ENCODE measurements at places on chromosomes 13 and 19.

DNA sequence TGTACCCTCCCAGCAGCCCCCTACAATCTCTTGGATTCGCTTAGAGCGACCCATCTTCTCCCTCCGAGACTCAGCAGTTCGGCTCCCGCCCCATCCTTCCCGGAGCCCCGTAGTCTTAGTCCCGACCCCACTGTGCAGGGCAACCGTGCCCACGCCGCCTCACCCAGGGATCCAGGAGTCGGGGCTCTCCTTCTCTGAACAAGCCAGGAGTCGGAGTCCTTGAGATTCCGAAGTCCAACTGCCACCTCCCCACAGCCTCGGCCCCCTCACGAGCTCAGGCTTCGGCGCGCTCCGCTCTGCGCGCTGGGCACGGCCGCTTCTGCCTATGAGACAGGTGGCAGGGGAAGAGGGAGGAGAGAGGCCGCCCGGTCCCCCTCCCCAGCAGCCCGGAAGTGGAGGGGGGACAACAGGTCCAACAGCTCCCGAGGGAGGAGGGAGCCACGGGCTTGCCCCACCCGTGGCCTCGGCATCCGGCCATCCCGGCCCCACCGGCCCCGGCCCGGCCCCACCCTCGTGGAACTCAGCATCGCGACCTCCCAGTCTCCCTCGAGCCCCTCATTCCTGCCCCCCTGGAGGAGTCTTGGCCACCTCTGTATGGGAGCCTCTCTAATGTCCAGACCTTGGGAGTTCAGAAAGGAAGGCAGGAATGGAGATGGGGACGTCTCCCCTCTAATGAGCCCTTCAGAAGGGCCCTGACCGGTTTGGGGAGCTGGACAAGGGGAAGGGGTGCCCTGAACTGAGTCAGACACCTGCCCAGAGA lies at the start of gene PHLDB3:
PHLDB3 (minus strand) TSS at position 321 of the 760 bp plus-strand sequence. CDS start 628 bp downstream, outside the sequence.
- peak; percentile 71 for DNase-seq

GRCh38 chr19:37969695-37970094 lies 62.7 kb downstream of the SIPA1L3 start:
- DNase-seq = no peak

DNA sequence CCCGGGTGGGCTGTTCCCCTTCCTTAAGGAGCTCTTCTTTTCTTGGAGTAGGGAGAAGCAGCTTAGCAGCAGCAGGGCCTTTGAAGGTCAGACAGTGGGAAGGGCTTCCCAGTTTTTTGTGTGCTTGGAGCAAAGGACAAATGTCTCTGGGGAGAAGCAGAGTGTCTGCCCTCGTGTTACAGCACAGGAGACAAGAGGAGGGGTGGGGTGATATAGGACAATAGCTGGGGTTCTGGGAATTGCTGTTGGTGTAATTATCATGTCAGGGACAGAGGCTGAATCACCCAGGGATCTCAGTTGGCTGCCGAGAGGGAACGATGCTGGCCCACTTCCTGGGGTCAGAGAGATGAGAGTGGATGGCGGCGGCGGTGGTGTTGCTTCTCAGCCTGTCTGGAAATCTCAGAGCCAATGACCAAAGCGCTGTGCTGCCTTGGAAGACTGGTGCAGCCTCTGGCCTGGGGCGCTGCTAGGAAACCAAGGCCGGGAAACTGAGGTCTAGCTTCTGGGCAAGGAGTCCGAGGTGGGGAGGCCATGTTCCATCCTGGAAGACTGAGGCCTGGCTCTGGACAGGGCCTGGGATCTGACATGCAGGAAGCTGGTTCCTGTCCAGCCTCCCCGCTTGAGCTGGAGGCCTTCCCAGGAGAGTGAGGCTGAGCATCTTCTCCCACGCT lies 1.2 kb downstream of the INAFM1 start:
- DNase-seq = peak; percentile 69

GRCh38 chr13:93169980-93170379 lies 56.6 kb upstream of the GPC6 start:
- no peak for DNase-seq

DNA sequence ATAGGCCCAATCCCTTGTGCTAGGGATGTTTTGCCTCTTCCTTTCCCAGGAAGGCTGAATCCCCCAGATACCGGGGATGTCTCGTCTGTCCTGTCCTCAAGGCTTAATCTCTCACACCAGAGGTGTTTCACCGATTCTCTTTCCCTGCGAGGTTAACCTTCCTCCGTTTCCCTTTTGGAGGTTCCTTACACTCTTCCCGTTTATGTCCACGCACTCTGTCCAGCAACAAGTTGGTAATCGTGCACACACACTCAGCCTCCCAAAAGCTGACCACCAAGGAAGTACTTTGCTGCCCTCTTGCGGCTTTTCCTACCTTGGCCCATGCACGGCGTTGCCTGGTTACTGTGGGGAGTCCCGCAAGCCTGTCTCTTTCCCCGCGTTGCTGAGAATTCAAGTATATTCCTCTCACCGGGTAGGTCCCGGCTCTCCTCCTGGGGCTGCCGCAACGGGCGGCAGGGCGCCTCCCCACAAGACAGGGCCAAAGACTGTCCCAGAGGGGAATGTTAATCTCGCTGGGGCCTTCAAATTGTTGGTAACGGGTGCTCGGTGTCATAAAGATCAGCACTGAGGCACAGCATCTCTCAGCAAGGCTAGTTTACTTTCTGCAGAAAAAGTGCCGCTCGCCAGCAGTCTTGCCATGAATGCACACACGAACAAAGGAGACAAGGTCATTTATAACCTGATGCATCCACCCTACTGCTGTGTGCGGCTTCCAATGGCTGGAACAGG lies 36.7 kb upstream of the CD177 start:
- DNase-seq = no peak

GRCh38 chr13:20340136-20340758 lies 108.1 kb upstream of the GJB6 start:
- DNase-seq = no peak

DNA sequence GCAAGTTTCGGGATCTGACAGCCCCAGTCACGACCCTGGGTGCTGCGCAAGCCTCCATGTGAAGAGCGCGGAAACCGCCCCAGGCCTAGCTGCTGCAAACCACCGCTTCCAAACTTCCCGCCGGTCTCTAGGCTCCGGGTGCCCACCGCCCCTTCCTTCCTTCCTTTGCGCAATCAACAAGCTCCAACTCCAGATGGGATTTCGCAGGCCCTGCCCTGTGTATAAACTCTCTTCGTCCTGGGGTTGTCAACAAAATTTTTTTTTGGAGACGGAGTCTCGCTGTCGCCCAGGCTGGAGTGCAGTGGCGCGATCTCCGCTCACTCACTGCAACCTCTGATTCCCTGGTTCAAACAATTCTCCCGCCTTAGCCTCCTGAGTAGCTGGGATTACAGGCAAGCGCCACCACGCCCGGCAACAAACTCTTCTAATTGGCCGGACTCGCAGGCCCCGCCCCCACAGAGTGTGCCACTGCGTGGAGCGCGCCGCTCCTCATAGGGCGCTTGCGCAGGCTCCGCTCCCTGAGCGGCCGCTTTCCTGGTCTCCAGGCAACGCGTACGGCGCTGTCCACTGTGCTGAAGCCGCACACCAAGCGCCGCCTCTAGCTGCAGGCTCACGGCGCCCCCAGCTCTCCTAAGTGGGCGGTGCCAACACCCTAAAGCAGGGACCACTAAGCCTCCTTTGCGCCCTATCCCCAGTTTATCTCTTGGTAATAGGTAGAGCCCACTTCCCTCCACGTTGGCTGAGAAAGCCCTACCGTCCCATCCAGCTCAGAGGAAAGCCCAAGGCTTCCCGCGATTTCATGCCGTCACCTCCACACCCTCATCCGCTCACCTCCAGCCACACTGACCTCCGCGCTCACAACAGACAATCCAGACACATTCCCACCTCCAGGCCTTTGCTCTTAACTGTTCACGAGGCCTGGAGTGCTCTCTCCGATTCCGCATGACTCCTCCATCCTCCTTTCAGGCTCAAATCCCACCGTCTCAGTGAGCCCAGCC lies 5.5 kb upstream of the QTRT1 start:
- peak; percentile 97 for DNase-seq

DNA sequence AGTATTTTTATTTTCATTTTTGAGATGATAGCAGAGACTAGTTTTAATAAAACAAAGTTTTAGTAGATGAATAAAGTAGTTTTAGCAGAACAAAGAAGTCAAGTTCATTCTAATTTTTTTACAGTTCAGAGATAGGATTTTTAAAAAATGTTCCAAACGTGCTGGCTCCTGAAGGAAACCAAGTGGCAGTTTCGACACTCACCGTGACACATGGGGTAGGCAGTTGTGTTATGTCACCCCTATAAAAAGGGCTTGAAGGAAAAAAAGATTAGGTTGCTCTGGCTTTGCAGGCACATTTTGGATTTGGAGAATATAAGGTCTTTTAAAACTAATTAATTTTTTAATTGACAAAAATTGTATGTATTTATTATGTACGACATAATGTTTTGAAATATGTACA lies 305.2 kb downstream of the NDFIP2 start:
- no peak for DNase-seq

- DNase-seq = no peak
These were observed 18.0 kb downstream of the PRR36 start for GRCh38 chr19:7856109-7856591.

DNA sequence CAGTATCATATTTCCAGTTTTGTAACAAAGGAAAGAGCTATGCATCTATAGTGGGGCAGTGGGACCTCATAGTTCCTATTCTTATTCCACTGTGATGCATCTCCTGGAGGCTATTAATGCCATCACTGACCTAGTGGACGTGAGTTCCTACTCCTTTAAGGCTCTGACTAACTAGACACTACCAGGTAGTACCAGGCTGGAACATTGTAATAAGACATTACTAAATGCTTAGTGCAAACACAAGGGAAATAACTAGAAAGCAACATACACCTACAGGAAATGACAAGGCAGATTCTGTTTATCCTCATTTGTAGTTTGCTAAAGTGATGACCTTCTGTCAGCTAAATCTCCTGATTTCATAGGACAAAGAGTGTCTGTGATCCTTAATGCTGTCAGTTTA lies 192.5 kb downstream of the POSTN start:
- DNase-seq = no peak

DNA sequence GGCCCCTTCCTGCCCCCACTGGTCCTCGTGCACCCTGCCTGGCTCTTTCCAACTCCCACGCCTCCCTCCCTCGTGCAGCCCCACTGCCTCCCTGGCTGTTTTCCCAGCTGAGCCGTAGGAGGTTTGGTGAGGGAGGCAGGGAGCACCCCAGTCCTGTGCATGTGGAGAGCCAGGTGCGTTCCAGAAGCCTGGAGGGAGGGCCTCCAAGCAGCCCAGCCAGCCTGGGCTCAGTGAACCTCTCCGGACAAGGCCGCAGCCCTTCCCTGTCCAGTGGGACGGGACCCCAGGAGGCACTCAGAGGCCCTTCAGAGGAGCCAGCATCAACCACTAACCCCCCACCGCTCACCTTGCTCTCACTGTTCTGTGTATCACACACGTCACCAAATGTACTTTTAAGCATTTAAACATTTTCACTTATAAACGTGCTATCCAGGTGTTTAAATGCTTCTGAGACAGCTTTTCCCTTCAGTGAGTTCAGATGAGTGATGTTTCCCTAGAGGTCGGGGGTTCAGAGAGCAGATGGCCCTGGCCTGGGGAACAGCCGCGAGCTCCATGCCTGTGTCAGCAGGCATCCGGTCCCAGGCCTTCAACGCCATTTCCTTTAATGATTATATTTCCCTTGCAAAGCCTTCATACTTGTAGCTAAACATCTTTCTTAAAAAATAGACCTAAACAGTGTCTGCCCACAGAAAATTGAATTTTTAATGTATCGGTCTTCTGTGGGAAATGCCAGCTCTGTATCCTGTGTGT lies 122.6 kb downstream of the ATP11A start:
- DNase-seq = no peak

GRCh38 chr19:43625918-43626579 lies 6.6 kb upstream of the ZNF428 start:
- DNase-seq = no peak

- no peak for DNase-seq
These were observed 6.5 kb upstream of the LTBP4 start for GRCh38 chr19:40594657-40595091.

- DNase-seq = no peak
These were observed at the start of gene LILRB2 for GRCh38 chr19:54281007-54281728. TSS of gene LILRB2 (minus strand) at chr19:54281110. CDS start at chr19:54280496, 614 bp downstream.

- DNase-seq = peak; percentile 90
These were observed 26.5 kb downstream of the MAN2B1 start for GRCh38 chr19:12639901-12640613.

- DNase-seq = no peak
These were observed 233.7 kb downstream of the GPC5 start for GRCh38 chr13:91632086-91632485.

DNA sequence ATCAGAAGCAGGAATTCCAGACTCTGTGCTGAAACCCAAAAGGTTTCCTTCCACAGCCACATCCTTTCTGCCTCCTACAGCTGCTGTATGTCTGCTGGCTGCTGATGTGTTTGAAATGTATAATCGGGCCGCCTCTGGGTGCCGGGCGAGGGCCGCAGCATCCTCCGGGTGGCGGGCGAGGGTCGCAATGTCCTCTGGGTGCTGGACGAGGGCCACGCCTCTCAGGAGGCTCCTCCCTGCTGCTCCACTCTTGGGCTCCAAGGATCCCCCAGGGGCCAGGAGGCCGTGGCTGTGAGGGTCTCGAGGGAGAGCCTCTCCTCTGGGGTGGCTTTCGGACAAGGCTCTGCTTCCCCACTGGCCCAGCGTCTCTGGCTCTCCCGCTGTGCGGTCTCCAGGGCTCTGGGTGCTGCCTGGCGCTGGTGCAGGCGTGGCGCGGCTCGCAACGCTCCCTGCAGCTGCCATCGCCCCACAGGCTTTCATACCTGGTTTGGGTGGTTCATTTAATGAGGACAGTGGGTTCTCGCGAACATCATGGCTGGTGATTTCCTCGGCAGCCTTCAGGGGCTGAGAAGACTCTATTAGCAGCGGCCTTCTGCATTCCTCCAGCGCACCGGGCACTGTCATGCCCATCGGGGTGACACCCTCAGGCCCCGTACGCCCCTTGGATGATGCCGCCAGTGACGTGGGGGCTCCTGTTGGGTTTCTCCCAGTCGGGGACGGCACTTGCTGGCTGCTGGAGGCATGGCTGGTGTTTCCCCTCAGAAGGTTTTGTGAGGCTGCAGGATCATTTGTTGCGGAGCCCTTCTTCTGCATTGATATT lies 41.8 kb upstream of the GRTP1 start:
- DNase-seq = peak; percentile 53

DNA sequence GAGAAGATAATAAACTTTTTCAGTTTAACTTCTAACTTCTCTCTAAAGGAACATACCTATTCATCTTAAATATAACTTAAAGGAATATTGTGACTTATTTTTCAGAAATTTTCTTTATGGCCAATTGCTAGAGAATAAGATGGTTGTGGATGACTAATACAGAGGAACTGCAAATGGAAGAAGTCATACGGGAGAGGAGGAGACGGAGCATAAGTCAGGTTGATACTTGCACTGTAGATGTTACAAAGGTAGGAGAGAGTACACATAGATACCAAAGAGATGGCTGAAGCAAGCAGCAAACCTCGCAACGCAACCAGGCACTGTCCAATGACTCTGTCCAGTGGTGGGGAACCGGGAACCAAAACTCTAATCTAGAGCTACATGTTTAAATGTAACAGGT lies 963.4 kb downstream of the PCDH9 start:
- DNase-seq = no peak

GRCh38 chr13:35760735-35761281 lies 284.3 kb upstream of the MAB21L1 start:
- DNase-seq = no peak

GRCh38 chr13:19984430-19985218 lies 26.1 kb downstream of the ZMYM2 start:
- DNase-seq = no peak

Data from upper lobe of right lung (tissue), 1 donor.